AG09309 (cell line): ENCODE measurements at places on chromosomes 2 and 18.

GRCh38 chr18:37135177-37135576, 306.2 kb downstream of the KIAA1328 start:
- no peak for DNase-seq

- DNase-seq, result no peak
Observed at GRCh38 chr2:27509326-27509725, 12.7 kb downstream of the GCKR start.

DNA sequence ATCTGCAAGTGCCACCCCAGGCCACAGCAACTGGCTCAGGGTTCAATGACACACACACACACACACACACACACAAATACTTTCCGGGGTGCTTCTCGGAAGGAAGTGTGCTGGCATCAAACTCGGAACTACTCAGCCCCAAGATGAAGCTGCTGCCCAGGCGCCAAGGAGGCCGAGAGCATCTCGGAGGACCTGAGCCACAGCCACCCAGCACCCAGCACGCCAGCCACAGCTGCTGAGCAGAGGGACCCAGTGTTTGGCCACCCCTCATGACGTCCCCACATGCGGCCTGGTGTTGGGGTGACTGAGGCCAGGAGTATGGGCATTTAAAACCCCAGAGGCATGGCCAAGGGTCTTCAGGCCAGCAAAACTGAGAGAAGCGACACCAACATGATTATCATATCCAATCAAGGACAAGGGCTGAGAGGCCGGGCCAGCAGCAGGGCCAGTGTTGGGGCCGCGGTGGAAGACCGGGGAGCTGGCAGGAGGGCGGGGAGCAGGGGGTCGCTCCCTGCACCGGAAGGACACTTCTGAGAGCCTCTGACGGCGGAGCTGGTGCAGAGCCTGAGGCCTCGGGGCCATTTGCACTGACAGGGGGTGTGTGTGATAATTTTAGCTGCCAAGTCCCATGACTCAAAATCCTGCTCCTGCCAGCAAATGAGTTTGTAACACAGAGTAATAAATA, 61.8 kb downstream of the BIN1 start:
- DNase-seq, result no peak

DNA sequence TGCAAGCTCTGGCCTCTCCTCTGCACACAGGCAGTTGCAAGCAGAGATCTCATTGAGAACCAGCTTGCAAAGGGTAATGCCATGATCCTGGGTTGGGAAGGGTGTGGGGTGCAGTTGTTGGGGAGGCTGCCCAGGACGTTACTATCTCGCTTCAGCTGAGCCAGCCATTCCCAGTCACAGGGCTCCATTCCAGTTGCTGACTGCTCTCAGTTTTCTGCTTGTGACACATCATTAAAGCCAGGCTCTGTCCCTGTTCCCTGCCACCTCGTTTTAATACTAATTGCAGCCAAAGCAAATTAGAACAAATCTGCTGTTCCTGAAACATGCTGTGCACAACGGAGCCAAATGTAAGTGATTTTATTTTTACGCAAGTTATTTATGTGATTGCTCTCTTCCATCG, 62.5 kb upstream of the SMAD2 start:
- no peak for DNase-seq

GRCh38 chr2:95004711-95005110, 20.8 kb upstream of the MAL start:
- DNase-seq, result no peak

DNA sequence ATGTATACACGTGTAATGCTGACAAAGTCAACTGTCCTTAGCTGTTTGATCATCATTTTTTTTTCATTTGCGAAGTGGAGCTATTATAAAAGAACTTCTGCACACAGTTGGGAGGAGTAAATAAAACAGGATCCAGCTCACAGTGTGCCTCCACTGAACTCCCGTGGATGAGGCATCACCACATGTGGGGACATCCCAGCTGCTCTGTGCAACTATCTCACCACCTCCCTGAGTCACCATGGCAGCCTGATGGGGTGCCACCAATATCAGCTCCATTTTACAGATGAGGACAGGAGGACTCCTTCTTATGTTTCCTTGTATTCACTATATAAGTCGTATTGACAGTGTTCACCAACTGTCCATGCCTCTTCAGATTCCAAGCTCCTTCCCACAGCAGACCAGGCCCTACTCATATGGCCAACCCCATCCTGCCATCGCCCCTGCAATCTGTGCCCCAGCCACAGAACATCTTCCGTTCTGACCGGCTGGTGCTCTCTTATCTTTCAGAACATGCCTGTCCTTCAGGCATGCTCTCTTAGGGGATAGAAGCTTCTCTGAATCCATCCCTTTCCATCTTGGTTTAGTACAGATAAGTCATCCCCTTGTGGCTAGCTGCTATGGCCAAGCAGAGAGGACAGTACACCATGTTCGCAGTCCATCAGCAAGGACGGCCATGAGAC, 288.1 kb downstream of the RNF144A start:
- no peak for DNase-seq

GRCh38 chr2:218418717-218419458, at the start of gene VIL1:
TSS of gene VIL1 (plus strand) at chr2:218419123. CDS start at chr2:218423779, 4,656 bp downstream.
- DNase-seq, result no peak

- no peak for DNase-seq
Observed at GRCh38 chr2:182101263-182101662, 115.6 kb downstream of the PPP1R1C start.

GRCh38 chr18:31586616-31587015, 5.1 kb upstream of the TTR start:
- no peak for DNase-seq

DNA sequence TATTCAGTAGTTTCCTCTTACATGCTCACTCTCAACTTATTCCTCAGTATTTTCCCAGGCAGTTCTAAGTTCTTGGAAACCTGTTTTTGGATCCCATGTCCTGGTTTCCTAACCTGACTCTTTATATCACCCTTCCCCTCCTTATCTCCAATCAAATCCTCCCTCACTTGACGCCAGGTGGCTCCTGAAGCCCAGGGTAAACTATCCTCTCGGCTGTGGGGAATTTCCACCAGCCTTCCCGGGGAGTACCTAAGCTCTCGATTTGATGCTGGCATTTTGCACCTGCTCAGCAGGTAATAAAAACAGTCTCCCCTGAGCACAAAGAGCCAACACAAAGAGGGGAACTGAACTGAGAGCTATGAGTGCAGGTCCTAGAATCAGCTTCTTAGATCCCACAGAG, 538.0 kb downstream of the SLC4A3 start:
- no peak for DNase-seq

- no peak for DNase-seq
Observed at GRCh38 chr2:10530607-10531239, 82.6 kb upstream of the ODC1 start.

- no peak for DNase-seq
Observed at GRCh38 chr2:210399440-210400041, 77.0 kb downstream of the LANCL1 start.

DNA sequence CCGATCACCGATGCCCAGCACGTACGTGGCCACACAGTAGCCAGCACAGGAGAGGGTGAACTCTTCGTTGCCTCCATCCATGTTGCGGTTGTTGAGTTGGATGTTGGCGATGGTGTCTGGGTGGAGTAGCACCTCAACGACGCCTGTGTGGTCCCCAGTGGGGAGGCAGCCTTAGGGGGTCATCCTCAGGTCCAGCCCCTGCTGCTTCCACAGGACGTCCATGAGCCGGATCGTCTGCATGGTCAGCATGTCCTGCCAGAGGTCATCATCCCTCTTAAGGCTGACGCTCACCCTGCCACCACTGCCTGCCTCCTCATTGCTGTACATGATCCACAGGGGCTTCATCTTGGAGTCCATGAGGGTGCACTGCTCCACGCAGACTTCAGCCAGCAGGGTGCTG, 369.3 kb downstream of the CMPK2 start:
- no peak for DNase-seq

GRCh38 chr18:57806978-57807285, 3.8 kb upstream of the ATP8B1 start:
- peak; percentile 58 for DNase-seq

DNA sequence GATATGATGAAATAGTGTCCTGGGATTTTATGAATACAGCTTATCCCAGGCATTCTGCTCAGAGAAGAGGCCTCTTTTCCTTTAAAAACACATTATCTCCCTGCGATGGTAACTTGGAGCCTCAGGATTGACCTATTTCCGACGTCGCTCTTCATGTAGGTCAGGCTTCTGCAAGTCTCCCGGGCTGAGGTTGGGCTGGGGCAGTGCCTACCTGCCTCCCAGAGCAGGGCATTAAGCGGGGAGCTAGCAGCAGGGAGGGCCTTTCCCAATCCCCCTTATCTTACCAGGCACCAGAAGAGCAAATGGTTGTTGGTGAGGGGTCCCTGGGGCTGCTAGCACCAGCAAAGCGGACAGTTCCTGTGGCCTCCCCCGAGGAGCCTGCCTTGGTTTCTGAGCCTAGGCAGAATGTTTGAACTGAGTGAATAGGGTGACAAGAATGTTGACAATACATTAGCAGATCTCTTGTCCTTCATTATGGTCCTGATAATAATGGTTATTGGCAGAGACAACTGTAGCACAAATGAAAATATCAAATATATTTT, 60.2 kb downstream of the TRPM8 start:
- no peak for DNase-seq

DNA sequence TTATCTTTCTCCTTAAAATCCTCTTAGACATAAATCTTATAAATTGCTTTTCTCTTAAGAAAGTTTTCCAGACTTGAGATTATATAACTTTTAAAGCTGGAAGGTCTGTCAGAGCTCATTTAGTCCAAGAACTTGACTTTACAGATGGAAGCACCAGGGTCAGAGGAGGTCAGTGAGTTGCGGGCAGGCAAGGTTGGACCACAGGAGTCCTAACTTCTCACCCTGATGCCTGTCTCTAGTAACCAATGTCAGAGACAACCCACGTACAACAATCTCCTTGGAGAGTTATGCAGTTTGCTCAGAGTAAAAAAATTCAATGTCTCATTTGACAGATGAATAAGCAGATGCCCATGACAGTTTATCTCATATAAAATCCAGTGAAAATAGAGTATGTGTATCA, 203.9 kb downstream of the DLGAP1 start:
- no peak for DNase-seq

- DNase-seq, result no peak
Observed at GRCh38 chr2:202122163-202122540, 49.1 kb downstream of the KIAA2012 start.

GRCh38 chr18:27985832-27986231, 191.1 kb downstream of the CDH2 start:
- DNase-seq, result no peak

DNA sequence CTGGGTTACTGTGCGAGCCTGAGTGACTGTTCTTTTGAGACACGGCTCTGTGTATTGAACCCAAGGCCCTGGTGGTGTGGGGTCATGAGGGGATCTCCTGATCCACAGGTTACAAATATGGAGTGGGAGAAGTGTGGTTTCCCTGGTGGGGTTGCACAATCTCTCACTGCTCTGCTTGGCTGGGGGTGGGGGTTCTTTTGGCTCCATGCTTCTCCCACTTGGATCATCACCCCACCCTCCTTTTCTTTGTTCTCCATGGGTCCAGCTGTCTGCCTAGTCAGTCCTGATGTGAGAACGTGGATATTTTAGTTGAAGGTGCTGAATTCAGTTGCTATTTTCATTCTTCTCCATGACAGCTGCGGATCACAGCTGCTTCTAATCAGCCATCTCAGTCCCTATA, 37.8 kb downstream of the AGPS start:
- DNase-seq, result no peak

- DNase-seq, result no peak
Observed at GRCh38 chr2:26456440-26457250, 21.3 kb downstream of the OTOF start.

GRCh38 chr2:191255756-191256312, 10.6 kb downstream of the MYO1B start:
- DNase-seq, result no peak

DNA sequence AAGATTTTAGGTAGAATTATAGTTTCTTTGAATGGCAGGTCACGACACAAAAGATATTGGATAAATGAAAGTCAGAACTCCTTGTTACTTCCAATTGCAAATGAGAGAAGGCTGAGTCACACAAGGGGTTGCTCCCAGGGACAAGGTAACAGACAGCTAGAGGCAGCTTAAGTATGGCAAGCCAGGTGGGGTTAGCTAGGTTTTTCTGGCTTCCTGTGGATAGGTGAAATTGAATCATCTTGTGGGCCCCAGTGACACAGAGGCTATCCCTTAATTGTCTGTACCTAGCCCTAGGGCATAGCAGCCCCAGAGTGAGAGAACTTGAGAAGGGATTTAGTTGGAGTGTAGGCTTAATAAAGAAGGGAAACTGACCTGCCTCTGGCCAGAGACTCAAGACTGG, 407.7 kb upstream of the SLC8A1 start:
- no peak for DNase-seq

DNA sequence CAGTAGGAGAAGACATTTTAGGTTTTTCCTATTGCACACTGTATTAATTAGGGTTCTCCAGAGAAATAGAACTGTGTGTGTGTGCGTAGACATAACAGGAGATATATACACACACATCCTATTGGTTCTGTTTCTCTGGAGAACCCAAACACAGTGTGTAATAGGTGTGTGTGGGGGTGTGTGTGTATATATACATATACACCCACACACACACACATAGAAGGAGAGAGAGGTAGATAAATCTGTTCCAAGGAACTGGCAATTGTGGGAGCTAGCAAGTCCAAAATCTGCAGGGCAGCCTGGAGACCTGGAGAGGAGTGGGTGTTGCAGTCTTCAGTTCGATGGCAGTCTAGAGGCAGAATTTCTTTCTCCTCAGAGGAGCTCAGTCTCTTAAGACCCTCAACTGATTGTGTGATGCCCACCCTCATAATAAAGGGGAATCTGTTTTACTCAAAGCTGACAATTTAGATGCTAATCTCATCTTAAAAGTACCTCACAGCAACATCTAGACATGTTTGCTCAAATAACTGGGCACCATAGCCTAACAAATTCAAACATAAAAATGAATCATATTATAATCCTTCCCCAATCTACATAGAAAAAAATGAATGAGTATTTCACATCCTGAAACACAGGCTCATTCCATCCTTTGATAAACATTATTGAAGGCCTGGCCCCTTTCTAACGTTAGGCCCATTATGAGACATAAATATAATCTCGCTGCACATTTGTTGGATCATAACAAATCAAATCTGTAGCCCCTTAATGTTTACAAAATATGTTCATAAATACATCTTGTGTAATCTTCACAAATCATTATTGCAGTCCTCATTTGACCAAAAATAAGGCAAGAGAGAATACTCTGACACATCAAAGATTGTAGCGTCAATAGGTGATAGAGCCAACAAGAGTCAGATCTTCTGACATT, 35.1 kb upstream of the RTN4 start:
- DNase-seq, result no peak

DNA sequence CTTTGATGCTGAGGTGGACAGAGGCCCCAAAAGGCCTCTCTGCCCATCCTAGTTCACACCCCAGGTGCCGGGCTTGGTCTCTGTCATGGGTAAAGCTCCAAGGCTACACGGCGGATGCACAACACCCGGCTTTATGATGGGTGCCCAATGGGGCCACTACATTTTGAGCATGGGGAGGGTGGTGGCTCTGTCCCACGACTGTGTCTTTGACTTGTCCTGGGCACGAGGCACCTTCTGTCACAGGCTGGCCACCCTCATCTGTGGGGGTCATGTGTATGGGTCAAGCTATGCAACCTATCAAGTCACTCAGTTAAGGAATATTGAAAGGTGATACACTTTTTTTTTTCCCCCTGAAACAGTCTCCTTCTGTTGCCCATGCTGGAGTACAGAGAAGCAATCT, 63.7 kb downstream of the EDAR start:
- no peak for DNase-seq

GRCh38 chr2:38105922-38106321, 30.0 kb upstream of the CYP1B1 start:
- no peak for DNase-seq

- no peak for DNase-seq
Observed at GRCh38 chr18:10771053-10771709, 245.4 kb downstream of the NAPG start.
